Activated CD8-positive, alpha-beta memory T cell treated with anti-CD3 and anti-CD28 coated beads for 4 hours (primary cell): ENCODE measurements at places on chromosomes 2 and 18.

DNA sequence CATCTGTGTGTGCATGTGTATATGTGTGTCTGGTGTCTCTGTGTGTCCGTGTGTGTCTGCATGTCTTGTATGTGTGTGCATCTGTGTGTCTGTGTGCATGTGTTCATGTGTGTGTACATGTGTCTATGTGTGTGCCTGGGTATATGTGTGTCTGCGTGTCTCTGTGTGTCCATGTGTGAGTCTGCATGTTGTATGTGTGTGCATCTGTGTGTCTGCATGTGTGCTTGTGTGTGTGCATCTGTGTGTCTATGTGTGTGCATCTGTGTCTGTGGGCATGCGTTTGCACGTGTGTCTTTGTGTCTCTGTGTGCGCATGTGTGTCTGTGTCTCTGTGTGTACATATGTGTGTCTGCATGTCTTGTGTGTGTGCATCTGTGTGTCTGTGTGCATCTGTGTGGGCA is 207.7 kb downstream of the TNS1 start:
- DNase-seq = no peak

DNA sequence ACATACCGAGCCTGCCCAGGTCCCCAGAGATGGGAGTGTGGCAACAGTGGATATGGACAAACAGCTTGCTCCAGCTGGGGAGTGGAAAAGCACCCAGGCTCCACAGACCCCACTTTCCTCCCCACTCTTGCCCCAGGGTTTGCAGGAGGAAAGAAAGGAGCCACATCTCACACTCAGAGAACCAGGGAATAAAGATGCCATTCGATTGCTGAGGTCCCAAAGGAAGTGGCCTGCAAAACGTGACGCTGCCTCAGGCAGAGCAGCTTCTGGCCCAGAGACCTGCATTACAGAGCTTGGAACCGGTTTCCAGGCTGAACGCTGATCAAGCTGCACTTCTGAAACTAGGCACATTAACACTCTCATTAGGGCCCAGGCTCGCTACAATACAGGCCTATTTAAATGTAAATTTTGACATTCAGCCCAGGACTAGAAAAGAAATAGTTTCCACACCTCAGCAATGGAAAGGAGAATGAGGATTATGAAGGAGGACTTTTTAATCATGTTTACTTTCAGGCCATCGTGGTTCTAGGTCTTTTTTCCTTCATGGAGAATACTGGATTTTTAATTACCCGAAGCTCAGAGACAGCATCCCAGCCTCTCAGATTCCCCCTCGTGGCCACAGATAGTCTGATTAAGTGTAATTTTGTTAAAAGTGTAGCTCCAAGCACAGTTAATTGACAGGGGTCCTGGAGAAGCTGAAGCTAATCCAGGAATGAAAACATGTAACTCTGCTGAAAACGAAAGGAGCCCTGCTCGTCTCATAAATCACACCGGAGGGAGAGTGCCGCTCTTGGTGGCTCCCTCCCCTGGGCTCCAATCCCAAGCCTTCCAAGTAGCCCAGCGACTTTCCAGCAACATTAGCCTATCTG is 221.3 kb upstream of the RAB6C start:
- no peak for DNase-seq

DNA sequence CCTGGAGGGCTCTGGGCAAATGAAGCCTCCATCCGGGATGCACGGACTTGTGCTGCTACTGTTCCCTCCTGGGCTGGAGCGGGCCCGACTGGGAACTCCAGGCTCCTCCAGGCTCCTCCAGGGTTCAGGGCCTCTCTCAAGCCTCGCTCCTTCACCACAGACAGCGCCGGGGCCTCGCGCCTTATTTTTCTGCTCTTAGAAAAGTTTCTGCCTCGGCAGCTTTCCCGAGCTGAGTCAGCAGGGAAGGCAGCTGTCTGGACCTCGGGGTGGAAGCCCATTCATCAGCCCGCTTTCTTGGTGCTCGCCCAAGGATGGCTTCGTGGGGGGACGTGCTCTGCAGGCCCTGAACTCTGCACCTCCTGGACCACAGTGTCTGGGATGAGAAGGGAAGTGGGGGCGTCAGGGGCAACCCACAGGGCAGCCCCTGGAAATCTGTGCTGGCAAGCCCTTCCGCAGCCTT is 12.9 kb upstream of the TEX51 start:
- DNase-seq = no peak

GRCh38 chr2:162579169-162579568 is 235.2 kb downstream of the GCA start:
- no peak for DNase-seq

- DNase-seq = no peak
These were observed 1544.4 kb downstream of the LRP1B start for GRCh38 chr2:140586379-140586778.

DNA sequence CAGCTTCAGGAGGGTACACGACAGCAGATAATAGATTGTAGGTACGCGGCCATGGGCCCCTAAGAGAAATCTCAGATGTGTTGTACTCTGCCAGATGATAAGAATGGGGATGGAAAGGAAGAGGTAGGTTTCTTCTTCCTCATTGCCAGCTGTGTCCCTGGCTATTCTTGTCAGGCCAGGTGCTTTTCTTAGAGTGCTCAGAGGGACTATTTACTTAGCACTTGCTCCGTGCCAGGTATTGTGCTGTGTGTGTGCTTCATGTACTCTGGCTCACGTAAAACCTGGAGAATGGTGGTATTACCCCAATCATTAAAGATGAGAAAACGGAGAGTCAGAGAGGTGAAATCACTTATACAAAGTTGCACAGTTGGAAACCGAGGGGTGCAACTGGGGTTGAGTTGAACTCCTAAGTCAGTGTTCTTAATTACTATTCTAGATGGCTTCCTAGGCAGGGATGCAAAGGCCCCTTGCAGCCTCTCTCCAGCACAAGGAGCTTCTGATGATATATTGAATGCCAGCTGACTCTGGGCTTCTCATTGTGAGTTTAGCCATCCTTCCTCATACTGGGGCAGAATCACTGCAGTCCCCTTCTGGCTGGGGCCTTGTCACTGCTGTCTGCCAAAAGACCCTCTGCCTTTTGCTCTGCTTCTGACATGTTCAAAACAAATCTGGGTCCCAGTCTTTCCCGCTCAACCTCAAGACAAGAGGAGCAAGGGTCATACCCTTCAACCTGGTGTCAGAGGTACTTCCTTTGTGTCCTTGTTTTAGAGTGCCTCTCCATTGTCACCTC is 60.7 kb downstream of the LYPD1 start:
- no peak for DNase-seq

DNA sequence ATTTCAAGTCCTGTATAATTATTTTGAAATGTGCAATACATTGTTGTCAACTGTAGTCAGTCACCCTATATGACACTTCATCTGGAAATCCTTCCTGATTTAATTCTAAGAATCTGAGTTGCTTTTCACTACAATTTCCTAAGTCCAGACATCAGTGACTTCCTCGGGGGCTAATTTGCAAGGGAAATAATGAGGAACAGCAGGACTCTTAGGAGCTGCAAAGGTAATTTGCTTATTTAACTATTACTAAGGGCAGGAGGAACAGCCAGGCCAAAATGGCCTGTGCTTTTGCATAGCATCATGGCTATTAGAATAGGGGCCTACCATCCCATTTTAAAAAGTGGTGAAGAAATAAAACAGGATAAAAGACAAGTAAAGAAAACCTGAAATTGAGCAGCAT is 178.8 kb downstream of the MC4R start:
- DNase-seq = no peak

DNA sequence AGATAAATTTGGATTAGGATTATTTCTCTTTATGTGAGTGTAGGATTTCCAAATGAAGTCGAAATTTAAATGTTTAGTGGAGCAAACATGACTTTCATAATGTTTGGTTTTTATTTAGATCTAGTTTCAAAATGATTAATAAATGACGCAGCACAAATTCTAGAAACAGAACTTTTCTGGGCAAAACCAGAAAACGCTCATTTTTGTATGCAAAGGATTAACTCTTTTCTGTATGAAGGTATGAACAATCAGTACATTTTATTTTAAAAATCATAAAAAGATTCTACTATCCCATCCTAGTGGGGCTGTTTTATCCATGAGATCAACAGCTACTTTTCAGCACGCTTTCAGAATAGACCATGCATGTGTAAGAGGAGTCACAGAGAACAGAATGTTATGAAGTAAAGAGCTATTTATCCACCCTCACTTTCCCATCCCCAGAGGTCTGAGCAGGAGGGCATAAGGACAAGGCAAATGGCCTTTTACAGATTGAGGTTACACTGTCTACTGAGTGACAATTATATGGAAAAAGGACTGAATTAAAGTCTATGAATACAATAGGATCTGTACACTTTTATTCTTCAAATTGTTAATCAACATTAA is 270.8 kb downstream of the ZEB2 start:
- no peak for DNase-seq

- no peak for DNase-seq
These were observed 7.4 kb upstream of the AGPS start for GRCh38 chr2:177385151-177385550.

- no peak for DNase-seq
These were observed 13.7 kb upstream of the TNP1 start for GRCh38 chr2:216873573-216873972.

GRCh38 chr2:188381614-188382013 is 89.9 kb downstream of the GULP1 start:
- DNase-seq = no peak

DNA sequence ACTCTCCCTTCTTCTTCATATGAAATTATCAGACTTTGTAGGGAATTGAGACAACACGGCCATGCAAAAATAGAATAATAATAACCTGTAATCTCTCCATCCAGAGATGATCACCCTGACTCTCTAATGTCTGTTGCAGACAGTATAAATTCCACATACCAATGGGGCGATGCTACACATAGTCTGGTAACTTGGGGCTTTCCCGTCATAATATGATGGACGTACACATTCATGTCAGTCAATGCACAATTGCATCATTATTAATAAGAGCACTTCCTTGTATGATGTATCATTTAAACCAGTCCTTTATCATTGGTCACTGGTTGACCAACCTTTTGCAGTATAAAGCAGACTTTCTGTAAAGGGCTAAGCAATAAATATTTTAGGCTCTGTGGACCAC is 39.5 kb upstream of the SCLY start:
- no peak for DNase-seq

GRCh38 chr2:69184224-69184623 is 171.2 kb downstream of the ANTXR1 start:
- no peak for DNase-seq

DNA sequence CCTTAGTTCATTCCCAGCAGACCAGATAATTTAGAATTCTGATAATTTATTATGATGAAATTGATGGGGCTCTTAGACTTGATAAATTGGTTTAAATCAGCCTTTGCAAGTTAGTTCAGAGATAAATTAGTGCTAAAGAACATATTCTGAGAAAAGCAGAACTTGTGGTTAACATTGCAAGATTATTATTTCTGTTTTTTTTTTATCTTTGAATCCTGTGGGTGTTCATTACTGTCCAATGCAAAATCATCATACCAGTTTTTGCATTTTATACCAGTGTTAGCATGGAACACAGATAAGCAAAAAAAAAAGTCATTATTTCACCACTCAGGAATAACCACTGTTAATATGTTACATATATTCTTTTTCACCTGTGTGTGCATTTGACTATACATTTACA is 9.1 kb downstream of the SEPTIN2 start:
- no peak for DNase-seq

GRCh38 chr2:224162122-224162521 is 123.0 kb upstream of the SERPINE2 start:
- no peak for DNase-seq

DNA sequence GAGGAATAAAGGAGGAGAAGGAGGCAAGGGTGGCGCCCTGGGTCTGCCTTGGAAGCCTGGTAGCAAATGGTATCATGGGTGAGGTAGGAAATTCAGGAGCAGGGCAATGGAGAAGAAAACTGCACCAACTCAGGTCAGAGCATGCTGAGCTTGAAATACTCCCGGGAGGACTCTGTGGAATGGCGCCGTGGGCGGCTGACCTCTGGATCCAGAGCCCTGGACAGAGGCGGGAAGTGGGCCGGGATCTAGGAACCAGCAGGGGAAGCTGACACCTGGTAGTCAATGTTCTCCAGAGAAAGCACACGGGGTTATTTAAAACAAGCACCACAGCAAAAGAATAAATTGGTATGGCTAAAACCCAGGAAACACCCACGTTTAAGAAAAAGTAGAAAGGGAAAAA is 161.3 kb downstream of the INO80D start:
- no peak for DNase-seq

DNA sequence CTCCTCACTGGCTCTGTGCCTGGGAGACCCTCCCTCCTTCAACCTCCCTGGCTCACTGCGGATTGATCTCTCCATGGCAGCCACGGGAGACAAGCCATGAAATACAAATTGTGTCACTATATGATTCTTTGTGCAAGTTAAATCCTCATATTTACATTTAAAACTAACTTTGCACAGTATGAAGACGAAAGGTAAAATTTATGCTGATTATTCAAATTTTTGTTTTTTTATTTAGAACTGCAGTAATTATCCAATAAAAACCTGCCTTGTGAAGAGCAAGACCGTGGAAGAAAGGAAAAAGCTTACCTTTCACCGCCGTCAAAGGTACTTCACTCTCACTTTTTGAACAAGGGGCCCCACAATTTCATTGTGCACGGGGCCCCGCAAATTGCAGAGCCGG is 436.9 kb downstream of the EIPR1 start:
- DNase-seq = no peak

GRCh38 chr2:111999809-112000208 is 55.3 kb upstream of the TMEM87B start:
- no peak for DNase-seq

- DNase-seq = no peak
These were observed 46.3 kb downstream of the CDC42EP3 start for GRCh38 chr2:37625156-37625555.

- peak; percentile 0 for DNase-seq
These were observed 40.1 kb upstream of the AKAIN1 start for GRCh38 chr18:5237083-5237722.

- DNase-seq = no peak
These were observed 208.5 kb upstream of the ACVR2A start for GRCh38 chr2:147636238-147636882.

DNA sequence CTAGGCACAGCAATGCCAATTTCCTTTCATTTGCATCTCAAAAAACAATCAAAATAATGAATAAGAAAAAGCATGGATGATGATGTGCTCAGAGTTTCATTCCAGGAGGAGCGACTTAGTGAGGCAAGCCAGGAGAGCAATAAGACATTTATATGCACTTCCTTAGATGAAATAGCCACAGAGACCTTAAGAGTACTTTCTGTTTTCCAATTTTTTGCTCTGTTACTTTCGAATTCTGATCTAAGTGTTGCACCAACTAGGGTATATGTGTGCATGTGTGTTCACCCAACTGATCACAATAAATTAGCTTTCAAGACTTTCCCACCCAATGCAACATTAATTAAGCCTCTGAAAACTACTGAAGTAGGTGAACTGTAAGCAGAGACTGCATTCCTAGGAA is 709 bp downstream of the RAB27B start:
- no peak for DNase-seq

- no peak for DNase-seq
These were observed 92.7 kb downstream of the COPS8 start for GRCh38 chr2:237178396-237178795.

DNA sequence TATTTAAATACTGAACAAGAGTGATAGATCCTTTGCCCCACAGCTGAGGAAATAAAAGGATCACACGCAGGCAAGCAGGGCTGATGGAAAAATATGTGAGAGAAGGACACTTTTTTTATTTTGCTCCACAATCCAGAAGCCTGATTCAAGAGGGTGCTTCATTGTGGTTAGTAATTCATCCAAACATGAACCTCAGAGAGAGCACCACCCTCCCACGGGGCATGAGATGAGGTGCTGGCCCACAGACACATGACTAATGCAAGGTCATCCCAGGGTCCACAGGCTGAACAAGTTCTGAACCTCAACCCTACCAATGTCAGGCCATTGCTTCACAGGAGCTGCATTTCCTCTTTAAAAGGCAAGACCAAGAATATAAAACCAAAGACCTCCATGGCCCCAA is 239.6 kb downstream of the MREG start:
- no peak for DNase-seq
